ENCODE measurements at places on chromosomes 16 and 17. TPM values are rescaled to one million over a fixed set of nuclear protein-coding genes. Genes with fewer than 3 reads are reported as not detected.

The ACSM3 gene
- total RNA-seq: 0.23 TPM

The NPTX1 gene
- total RNA-seq: not detected

The PABPN1L gene
- total RNA-seq: not detected

The B3GNT9 gene
- 5.2 TPM for total RNA-seq

The CLEC3A gene
- total RNA-seq: not detected

The PPY gene
- not detected for total RNA-seq

The ZNF750 gene
- total RNA-seq: not detected

The CALB2 gene
- 4.1 TPM for total RNA-seq

The ZNF624 gene
- 1.9 TPM for total RNA-seq

The ANKRD40CL gene
- total RNA-seq: not detected

The ABCA6 gene
- total RNA-seq: 0.99 TPM

The HOXB3 gene
- 4.6 TPM for total RNA-seq

The RAB26 gene
- not detected for total RNA-seq

The SEC14L5 gene
- not detected for total RNA-seq

The CCL8 gene
- not detected for total RNA-seq

The CD19 gene
- total RNA-seq: not detected

The NOMO2 gene
- 197 TPM for total RNA-seq

The TMED6 gene
- total RNA-seq: not detected

The GRB7 gene
- not detected for total RNA-seq
